ENCODE measurements at places on chromosomes 12 and 14.

DNA sequence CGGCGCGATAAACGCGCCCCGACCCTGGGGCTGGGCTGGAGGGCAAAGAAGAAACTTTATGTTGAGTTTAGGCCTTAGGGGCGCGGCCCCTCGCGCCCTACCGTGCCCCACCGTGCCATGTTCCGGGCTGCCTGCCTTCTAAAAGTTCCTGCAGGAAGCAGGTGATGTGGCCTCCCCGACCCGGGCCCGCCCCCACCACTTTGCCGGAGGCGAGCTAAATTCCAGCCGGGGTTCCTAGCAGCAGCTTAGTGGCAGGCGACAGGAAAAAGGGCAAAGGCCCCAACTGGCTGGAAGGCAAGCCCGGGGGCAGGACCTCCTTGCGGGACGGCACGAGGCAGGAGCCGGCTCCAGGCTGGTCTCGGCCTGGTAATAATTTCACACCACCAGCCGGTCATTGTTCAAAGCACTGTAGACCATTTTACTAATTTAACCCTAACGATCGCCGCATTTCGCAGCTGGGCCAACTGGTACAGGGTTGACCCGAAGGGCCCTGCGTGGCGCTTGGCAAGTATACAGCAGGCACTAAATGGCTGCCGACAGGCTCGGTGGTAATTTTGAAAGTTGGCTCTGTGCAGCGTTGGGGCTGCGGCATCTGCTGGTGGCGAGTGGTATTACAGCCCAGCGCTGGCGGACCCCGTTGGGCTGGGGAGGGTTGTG is 895 bp upstream of the CCDC88C start:
- DNase-seq, result peak; percentile 56

GRCh38 chr12:24229031-24229700 is 279.7 kb upstream of the SOX5 start:
- no peak for DNase-seq

DNA sequence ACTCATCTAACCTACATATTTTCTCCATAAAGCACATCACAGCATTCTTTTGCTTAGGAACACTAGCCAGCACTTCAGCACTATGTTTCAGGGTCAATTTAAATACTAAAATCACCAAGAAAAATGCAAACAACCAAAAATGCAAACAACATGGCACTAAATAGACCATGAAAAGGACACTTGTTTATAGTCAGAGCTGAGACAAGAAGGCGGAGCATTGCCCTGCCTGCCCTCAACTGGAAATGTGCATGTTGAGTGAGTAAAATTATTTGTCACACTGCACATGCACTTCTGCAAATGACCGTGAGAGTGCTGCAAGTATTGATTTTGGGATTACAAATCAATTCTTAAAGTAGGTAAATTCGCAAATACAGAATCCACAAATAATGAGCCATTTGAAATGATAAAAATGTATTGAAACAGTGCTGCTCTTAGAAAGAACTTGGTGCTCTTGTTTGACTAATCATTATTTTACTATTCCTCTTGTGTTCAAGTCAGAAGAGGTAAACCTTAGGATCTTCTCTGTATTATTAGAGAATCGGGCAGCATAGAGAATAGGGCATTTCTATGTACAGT is 34.8 kb downstream of the CFAP251 start:
- no peak for DNase-seq

DNA sequence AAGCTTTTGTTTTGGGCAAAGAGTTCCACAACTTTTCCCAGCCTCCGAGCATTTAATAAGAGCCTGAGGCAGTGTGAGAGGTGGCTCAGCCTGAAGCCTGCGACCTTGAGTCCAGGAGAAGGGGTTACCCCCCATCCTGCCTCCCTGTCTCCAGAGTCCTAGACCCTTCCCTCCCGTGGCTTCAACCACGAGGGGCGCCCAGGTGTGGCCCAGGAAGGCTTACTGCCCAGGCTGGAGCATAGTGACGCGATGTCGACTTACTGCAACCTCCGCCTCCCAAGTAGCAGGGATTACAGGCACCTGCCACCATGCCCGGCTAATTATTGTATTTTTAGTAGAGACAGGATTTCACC is 641 bp downstream of the LRRC43 start:
- no peak for DNase-seq

- no peak for DNase-seq
Measured at GRCh38 chr14:49641697-49642129, 6.7 kb upstream of the DNAAF2 start.
